ENCODE measurements at places on chromosomes 5 and 9. TPM values are rescaled to one million over a fixed set of nuclear protein-coding genes. Genes with fewer than 3 reads are reported as not detected.

The BARHL1 gene
- not detected for polyA plus RNA-seq

The SLC35D2 gene
- 8.2 TPM for polyA plus RNA-seq

DNA sequence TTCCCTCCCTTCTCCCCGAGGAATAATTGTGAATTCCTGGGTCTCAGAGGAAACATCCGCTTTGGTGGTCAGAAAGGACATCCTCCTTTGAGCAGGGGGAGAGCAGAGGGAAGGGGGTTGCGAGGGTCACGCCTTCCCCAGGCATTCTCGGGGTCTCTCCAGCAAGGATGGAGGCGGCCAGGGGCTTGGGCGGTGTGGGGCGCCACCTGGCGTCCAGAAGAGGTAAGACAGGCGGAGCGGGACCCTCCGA, 129.1 kb downstream of the KCNIP1 start:
- H3K4me1 ChIP-seq = peaks cover 34% of the 10 kb centered on the region
- peak overlapping the region; percentile 87 for H3K27ac ChIP-seq
- peak overlapping the region; percentile 39 for H3K4me3 ChIP-seq
- no peaks in the 10 kb centered on the region for H3K27me3 ChIP-seq

GRCh38 chr9:16341177-16341576, 529.3 kb downstream of the BNC2 start:
- no peak overlapping the region for H3K4me3 ChIP-seq
- H3K27me3 ChIP-seq = no peaks in the 10 kb centered on the region
- DNase-seq = no peak
- peaks cover 14% of the 10 kb centered on the region for H3K4me1 ChIP-seq
- no peaks in the 10 kb centered on the region for H3K36me3 ChIP-seq
- H3K27ac ChIP-seq = no peak overlapping the region

DNA sequence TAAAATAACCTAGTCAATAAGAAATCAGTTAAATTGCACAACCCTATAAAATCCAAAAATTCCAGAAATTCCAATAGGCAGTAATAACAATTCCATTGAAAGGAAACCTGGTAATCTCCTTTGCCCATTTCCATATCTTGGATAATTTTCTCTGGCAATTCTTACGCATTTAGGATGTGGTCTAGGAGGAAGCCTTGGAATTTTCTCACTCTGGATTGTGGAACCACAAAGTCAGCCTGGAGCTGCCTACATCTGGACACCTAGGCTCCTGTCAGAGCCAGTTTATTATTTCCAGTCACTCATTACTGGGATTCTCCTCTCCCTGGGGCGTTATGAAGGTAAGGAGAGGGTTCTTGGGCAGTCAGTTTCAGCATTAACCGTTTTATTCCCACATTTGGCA, 40.3 kb upstream of the GNE start:
- no peak overlapping the region for H3K27ac ChIP-seq
- H3K4me3 ChIP-seq = no peak overlapping the region
- DNase-seq = no peak

- H3K4me3 ChIP-seq = no peak overlapping the region
- no peaks in the 10 kb centered on the region for H3K27me3 ChIP-seq
- DNase-seq = no peak
- no peaks in the 10 kb centered on the region for H3K36me3 ChIP-seq
These were observed 426.2 kb downstream of the ANXA1 start for GRCh38 chr9:73577848-73578247.
